ENCODE measurements at places on chromosomes 5 and 9.

DNA sequence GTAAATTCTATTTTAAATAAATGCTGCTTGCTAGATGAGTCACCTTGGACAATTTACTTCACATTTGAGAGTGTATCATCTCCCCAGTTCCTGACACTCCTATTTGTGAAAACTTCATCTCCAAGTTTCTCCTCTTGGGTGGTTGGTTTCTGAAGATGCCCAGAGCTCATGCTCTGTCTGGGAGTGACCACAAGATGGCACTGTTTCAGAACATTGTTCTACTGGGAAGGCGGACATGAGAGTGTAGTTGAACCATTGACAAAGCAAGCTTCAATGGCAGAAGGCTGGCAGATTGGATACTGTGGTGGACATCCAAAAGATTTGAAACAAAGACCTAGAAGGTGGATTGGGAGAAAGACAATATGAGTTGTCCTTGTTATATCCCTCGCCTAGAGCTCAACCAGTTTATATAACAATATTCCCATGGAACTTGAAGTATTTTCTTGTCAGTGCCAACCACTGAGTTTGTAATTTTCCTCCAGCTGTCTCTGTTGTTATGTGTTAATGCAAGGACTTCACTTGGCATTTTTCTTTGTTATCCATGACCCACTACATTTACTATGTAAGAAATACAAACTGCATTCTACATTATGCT lies 234.3 kb upstream of the ANKH start:
- no peak for DNase-seq

DNA sequence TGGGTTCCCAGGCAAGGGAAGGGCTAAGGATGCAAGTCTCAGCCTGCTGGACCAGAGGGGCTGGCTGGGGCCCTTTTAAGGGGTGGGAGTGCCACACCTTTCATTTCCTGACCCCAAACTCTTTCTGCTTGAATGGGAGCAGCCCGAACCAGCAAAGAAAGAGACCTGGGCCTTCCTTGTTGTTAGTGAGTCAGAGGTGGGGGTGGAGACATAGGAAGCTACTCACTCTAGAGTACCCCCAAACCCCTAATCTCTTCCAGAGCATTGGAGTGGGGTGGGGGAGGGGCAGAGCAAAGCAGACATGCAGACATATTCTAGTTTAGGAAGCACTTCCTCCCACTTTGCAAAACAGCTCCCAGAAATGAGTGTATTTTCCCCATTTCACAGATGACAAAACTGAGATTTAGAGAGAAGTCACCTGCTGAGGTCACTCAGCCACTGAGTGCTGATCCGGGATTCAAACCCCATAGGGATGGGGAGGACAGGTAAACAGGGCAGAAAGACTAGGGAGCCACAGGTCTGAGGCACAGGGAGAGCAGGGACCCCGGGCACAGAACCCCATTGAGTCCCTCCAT lies 6.0 kb upstream of the AQP3 start:
- no peak for DNase-seq

DNA sequence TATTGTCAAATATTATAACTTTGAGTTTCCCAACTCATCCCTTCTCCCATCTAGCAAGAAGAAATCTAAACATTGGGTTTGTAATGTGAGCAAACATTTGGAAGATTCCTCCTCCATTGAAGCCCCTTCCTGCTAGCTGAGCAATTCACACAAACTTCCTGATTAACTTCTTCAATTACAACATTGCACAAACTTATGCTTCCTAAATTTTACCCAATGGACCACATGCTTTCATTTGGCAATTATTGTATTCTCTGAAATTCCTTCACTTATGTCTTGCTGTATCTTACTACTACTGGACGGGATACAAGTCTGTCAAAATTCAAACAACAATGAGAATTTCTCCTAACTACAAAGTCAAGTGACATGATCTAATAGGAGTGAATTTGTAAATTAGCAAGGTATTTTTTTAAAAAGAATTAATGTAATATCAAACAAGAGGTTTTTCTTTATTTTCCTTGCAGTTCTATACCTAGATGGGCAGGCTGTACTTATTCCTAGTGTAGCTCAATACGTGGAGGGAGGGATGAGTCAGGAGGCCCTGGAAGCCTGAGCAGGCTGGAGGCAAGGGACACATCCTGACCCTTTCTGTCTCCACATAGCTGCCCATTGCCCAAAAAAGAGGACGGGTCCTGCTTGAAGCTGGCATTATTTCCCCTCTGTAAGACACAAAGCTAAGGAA lies 11.8 kb upstream of the IFNW1 start:
- DNase-seq: no peak

- DNase-seq: no peak
Observed at GRCh38 chr9:94490465-94490864, 64.4 kb upstream of the PCAT7 start.

- no peak for DNase-seq
Observed at GRCh38 chr5:55823151-55823796, 27.9 kb upstream of the IL31RA start.

- no peak for DNase-seq
Observed at GRCh38 chr9:71518045-71518827, 250.1 kb downstream of the CEMIP2 start.

- DNase-seq: no peak
Observed at GRCh38 chr5:60497706-60498500, 202.1 kb downstream of the DEPDC1B start.

Measured in cortex of kidney (tissue), 1 donor.